ENCODE measurements at places on chromosomes 13 and 19. TPM values are rescaled to one million over a fixed set of nuclear protein-coding genes. Genes with fewer than 3 reads are reported as not detected.

Gene MAN2B1
- 102 TPM for total RNA-seq

- H3K27ac ChIP-seq = no peak overlapping the region
- DNase-seq = no peak
- peaks cover 63% of the 10 kb centered on the region for H3K36me3 ChIP-seq
Observed at GRCh38 chr13:98007001-98007400, 53.5 kb downstream of the IPO5 start.

DNA sequence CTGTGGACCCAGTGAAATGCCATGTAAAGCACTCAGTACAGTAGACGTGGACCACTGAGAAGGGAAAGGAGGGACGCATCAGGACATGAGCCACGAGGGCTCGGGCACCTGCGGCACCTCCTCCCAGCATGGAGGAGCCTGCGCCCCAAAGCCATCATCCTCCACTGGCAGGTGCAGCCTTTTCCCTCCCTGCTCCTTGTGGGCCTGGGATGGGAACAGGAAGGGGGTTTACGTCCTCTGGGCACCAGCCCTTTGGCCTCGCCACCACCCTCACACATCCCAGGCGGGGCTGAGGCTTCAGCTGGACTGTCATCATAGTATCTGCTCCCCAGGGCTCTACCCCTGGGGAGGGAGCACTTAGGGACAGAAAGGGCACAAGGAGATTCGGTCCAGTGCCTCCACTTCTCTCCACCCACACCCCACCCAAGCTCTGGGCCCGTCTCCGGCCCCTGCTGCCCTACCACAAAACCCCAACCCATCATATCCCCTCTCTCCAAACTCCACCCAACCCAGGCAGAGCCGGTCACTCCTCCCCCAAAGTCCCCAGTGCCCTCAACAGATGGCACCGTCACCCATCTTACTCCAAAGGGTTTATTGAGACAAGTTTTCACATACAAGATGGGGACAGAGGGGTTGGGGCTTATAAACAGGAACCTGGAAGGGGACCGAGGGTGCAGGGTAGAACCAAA is 2.2 kb upstream of the PRKD2 start:
- peaks cover 38% of the 10 kb centered on the region for H3K4me1 ChIP-seq
- no peaks in the 10 kb centered on the region for H3K27me3 ChIP-seq
- H3K4me3 ChIP-seq = no peak overlapping the region
- DNase-seq = no peak

Gene IZUMO2
- not detected for total RNA-seq

DNA sequence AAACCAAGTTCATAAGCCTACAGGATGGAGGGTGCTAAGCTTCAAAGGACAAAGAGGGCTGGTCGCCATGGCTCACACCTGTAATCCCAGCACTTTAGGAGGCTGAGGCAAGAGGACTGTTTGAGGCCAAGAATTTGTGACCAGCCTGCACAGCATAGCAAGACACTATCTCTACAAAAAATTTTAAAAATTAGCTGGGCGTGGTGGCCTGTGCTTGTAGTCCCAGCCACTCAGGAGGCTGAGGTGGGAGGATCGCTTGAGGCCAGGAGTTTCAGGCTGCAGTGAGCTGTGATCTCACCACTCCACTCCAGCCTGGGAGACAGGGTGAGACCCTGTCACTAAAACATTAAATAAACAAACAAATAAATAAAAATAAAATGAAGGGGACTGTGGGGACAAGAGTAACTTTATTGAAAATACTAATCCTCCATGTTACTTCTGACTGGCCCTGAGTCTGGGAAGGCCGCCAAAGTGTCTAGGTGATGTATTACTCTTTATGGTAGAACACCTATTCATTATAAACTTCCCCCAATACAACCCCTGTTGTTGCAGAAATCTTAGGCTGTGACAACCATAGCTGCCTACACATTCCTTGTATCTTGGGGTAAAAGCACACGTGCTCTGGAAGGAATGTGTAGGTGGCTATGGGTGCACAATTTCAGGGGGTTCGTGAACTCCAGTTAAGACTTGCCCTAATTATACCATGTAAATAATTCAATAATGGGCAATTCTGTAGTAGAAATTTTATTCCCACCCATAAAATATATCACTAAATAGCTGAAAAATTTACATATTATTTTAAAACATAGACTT is 14.6 kb upstream of the URAD start:
- no peaks in the 10 kb centered on the region for H3K36me3 ChIP-seq
- no peak overlapping the region for H3K4me3 ChIP-seq
- no peak for DNase-seq
- H3K4me1 ChIP-seq = no peaks in the 10 kb centered on the region

- peak overlapping the region; percentile 92 for H3K27ac ChIP-seq
- peaks cover 19% of the 10 kb centered on the region for H3K4me1 ChIP-seq
- peak overlapping the region; percentile 91 for H3K4me3 ChIP-seq
- no peak for DNase-seq
- no peaks in the 10 kb centered on the region for H3K27me3 ChIP-seq
Observed at GRCh38 chr19:9308091-9308770, 1.4 kb downstream of the ZNF699 start.

DNA sequence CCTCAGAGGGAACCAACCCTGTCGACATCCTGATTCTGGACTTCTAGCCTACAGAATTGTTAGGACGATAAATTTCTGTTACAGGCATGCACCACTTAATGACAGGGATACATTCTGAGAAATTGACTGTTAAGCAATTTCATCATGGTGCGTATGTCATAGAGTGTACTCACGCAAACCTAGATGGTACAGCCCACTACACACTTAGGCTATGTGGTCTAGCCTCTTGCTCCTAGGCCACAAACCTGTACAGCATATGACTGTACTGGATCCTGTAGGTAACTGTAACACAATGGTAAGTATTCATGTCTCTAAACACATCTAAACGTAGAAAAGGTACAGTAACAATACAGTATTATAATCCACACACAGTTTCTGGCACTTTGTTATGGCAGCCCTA is 13.3 kb downstream of the USP12 start:
- H3K36me3 ChIP-seq = peaks cover 56% of the 10 kb centered on the region
- DNase-seq = no peak
- no peak overlapping the region for H3K27ac ChIP-seq
- H3K4me3 ChIP-seq = no peak overlapping the region

GRCh38 chr13:33490461-33491327 is 205.1 kb upstream of the STARD13 start:
- no peak overlapping the region for H3K27ac ChIP-seq
- no peaks in the 10 kb centered on the region for H3K36me3 ChIP-seq
- H3K27me3 ChIP-seq = peaks cover 9% of the 10 kb centered on the region

DNA sequence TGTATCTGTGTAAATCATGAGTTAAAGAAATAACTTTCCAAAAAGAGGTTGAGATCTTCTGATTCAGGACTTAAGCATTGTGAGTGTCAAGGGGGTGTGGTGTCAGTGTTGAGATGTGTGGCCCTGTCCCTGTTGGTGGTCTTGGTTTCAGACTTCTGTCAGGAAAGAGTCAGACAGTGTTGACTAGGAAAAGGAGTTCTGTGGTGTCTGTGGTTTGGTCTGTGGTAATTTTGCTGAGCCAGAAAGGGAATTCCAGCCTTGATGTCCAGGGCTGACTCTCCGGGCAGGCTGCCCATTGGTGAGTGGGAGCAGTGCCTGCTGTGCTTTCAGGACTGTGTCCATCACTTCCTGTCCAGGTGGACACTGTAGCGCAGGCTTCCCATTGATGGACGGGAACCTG is 39.8 kb upstream of the IGFL4 start:
- no peak for DNase-seq
- H3K27ac ChIP-seq = no peak overlapping the region
- H3K4me1 ChIP-seq = peaks cover 1% of the 10 kb centered on the region
- H3K36me3 ChIP-seq = peaks cover 1% of the 10 kb centered on the region
- H3K4me3 ChIP-seq = no peak overlapping the region

Gene ZNF260
- 9.3 TPM for total RNA-seq

GRCh38 chr13:94712812-94713560 is 641 bp upstream of the SOX21 start:
- no peak overlapping the region for H3K4me3 ChIP-seq
- H3K4me1 ChIP-seq = peaks cover 12% of the 10 kb centered on the region

DNA sequence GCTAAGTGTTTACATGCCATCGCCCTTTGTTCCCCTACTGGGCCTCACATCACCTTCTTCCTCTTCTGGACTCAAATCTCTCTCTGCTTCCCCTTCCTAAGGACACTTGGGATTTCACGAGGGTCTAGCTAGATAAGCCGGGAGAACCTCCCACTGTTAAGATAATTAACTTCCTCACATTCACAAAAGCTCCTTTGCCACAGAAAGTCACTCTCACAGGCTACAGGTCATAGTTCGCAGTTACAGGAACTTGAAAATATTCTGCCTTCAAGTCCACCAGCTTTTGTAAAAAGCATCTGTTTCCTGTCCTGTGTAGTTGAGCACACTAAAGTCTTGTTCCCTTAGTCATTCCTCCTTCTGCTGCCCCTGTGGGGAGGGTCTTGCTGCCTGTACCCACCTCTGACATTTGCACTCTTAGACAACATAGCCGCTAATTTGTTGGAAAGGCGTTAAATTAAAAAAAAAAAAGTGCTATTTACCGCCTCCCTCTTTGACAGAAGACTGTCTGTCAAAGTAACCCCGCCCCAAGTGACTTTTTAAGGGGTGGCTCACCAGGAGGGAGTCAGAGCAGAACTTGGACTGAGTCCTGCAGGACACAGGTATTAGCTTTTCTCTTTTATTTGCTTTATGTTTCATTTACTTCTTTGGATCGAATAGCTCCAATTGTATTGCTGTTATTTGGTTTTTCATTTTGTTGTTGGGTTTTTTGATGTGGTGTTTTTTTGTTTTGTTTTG is 26.8 kb upstream of the CEACAM21 start:
- peaks cover 65% of the 10 kb centered on the region for H3K4me1 ChIP-seq
- H3K36me3 ChIP-seq = peaks cover 45% of the 10 kb centered on the region
- H3K27me3 ChIP-seq = no peaks in the 10 kb centered on the region

Gene CEACAM21
- total RNA-seq = 57.1 TPM

DNA sequence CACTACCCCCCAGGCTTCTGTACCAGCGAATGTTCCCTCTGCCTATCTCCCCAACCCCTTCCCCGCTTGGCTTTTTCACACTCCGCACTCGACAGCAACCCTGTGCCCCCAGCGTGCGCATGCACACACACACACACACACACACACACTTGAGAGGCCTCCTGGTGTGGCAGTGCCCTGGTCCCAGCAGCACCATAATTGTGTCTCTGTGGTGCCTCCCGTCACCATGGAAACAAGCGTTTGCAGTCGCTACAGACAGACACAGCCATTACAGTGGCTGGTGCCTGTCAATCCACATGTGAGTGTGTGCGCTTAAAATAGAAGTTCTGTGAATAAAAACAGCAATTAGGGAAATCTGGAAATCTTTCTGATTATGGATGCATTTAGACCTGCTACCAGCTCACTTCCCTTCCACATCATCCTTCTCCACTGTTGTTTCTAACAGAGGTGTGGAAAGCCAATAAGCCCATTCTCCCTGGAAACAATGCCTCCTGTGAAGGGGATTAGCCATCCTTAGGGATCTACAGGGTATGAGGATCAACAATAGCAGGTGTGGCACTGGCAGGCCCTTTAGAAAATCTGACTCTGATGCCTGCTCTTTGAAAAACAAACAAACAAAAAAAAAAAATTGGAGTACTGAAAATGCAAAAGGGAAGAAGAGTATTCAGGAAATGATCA is 146.3 kb downstream of the DCLK1 start:
- no peak overlapping the region for H3K4me3 ChIP-seq
- H3K4me1 ChIP-seq = no peaks in the 10 kb centered on the region
- no peak for DNase-seq
- H3K27ac ChIP-seq = no peak overlapping the region
- H3K27me3 ChIP-seq = no peaks in the 10 kb centered on the region
- H3K36me3 ChIP-seq = no peaks in the 10 kb centered on the region

Gene DMRTC2
- total RNA-seq = not detected

GRCh38 chr13:52925775-52926285 is 77.4 kb upstream of the PCDH8 start:
- no peaks in the 10 kb centered on the region for H3K4me1 ChIP-seq
- no peaks in the 10 kb centered on the region for H3K27me3 ChIP-seq
- no peak overlapping the region for H3K4me3 ChIP-seq

Gene CYP4F12
- 0.19 TPM for total RNA-seq

GRCh38 chr13:53642306-53642705 is 613.7 kb downstream of the OLFM4 start:
- H3K4me1 ChIP-seq = no peaks in the 10 kb centered on the region
- H3K27ac ChIP-seq = no peak overlapping the region
- DNase-seq = no peak
- H3K36me3 ChIP-seq = no peaks in the 10 kb centered on the region
- no peaks in the 10 kb centered on the region for H3K27me3 ChIP-seq

Gene FKBP8
- 286 TPM for total RNA-seq

Gene RLN3
- total RNA-seq = not detected

DNA sequence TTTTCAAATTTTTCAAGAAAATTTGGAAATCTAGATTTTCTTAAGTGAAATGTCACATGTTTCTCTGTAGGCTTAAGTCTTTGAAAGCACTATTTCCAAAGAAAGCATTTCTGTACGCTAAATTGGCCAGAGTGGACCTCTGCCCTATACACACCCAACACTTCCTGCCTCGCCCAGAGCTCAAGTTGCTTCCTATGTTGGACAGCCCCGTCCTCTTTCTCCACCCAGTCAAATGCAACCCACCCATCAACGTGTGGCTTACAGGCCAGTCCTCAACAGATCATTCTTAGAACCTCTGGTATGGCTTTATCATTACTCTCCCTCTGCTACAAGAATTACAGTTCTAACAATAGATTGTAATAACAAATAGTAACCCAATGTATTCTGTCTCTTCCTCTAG is 24.2 kb downstream of the KLF12 start:
- H3K27ac ChIP-seq = no peak overlapping the region
- H3K4me1 ChIP-seq = peaks cover 28% of the 10 kb centered on the region
- no peak for DNase-seq

GRCh38 chr13:93104270-93104669 is 122.3 kb upstream of the GPC6 start:
- no peaks in the 10 kb centered on the region for H3K4me1 ChIP-seq
- H3K27me3 ChIP-seq = no peaks in the 10 kb centered on the region
- no peaks in the 10 kb centered on the region for H3K36me3 ChIP-seq
- no peak for DNase-seq
- H3K4me3 ChIP-seq = no peak overlapping the region

GRCh38 chr19:28927456-28927855 is 285.5 kb downstream of the UQCRFS1 start:
- H3K36me3 ChIP-seq = no peaks in the 10 kb centered on the region
- no peaks in the 10 kb centered on the region for H3K4me1 ChIP-seq
- no peak for DNase-seq
- H3K27ac ChIP-seq = no peak overlapping the region
- H3K4me3 ChIP-seq = no peak overlapping the region
- no peaks in the 10 kb centered on the region for H3K27me3 ChIP-seq

Gene ATXN8OS
- not detected for total RNA-seq

Gene ZNF836
- total RNA-seq = 12.6 TPM

- no peaks in the 10 kb centered on the region for H3K4me1 ChIP-seq
- no peak for DNase-seq
- no peak overlapping the region for H3K27ac ChIP-seq
- H3K36me3 ChIP-seq = no peaks in the 10 kb centered on the region
Observed at GRCh38 chr13:21738630-21739029, 67.8 kb downstream of the FGF9 start.

Gene C13orf46
- 0.37 TPM for total RNA-seq

Gene ZNF296
- total RNA-seq = 5.3 TPM

Data from activated CD8-positive, alpha-beta memory T cell treated with anti-CD3 and anti-CD28 coated beads, Interleukin-2, amount 10 ng/mL, durations not matched to agents 7 days and 5 days (primary cell).